ENCODE measurements at places on chromosomes 4 and X.

- no peak for DNase-seq
Observed at GRCh38 chrX:13091111-13091765, 46.8 kb upstream of the FAM9C start.

DNA sequence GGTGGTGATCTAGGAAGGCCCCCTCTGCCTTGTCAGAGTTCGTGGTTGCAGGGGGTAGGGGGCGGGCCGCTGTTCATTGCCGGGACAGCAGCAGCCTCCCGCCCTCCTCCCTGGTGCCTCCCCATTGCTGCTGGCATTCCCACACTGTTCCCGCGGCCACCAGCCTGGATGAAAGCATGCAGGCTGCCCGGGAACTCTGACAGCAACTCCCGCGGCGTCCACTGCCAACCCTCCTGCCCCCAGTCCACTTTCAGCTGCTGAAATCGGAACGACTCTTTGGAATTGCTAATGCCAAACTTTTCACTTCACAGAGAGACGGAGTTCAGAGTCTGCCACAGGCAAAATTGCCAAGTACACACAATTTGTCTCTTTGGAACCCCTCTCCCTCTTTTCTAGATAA, 121.9 kb downstream of the BEND2 start:
- DNase-seq, result no peak

GRCh38 chrX:154979629-154980028, 42.9 kb downstream of the F8 start:
- DNase-seq, result no peak

- no peak for DNase-seq
Observed at GRCh38 chrX:44010626-44011025, 37.4 kb upstream of the NDP start.

- DNase-seq, result no peak
Observed at GRCh38 chr4:158033416-158034120, 139.3 kb downstream of the GASK1B start.

GRCh38 chrX:10900585-10901289, 210.4 kb upstream of the HCCS start:
- DNase-seq, result no peak

DNA sequence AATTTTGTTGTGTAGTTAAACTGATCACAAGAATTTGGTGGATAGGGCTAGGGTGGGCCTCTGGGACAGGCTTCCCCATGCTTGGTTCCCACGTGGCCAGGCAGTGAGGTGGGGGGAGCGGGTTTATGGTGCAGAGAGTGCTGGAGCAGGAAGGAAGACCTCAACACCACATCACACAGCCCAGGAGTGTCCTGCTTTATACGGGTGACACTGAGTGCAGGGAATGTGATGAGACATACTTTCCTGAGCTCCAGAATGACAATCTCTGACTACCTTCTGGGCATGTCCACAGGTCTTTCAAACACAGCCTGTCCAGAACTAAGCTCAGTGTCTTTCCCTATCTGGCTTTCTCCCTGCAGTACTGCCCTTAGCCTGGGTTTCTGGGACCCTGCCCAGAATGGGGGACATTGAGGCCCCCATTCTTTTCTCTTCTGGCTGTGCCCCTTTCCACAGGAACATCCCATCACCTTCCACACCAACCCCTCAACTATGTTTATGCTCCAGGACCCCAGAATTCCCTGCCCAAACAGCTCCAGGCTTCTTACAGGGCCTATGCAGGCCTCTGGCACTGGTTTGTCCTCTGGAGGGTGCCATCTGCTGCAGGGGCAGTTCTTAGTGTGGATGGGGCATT, 36.5 kb upstream of the RASL11B start:
- no peak for DNase-seq

GRCh38 chr4:25092139-25092538, 61.4 kb upstream of the LGI2 start:
- DNase-seq, result no peak

DNA sequence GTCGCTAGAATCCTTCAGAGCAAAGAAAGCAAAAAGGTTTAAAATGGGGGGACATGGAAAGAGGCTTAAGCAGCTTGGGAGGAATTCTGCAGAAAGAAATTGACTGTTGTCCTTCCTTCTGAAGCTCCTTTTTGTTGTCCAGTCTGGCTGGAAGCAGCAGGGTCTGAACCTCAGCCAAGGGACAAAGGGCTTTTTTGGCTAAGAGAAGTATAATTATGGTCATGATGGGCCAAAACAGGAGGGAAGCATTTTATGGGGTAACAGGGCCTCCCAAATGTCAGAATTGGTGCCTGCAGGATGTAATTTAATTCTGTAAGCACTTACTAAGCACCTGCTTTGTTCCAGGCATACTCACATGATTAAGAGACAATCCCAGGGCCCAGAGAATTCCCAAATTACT, 74.2 kb upstream of the CPEB2 start:
- no peak for DNase-seq

DNA sequence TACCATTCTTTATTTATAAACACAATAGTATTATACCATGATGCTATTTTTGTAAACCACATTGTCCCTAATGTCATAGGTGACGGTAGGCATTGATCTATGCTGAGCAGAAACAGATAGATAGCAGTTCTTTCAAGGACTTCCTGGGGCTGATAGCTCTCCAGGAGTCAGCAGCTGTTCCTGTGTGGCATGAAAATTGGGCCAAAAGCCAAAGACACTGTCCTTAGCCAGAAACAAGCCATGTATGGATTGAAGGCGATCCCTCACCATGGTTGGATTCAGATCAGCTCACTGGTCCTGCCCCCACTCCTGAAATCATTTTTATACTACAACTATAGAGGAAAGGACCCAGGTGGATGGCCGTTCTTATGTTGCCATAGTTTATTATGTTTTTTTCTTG, 53.6 kb downstream of the DDX60 start:
- DNase-seq, result no peak

GRCh38 chr4:137531986-137532868, at the start of gene PCDH18:
Gene PCDH18 (minus strand): TSS chr4:137532494. CDS start chr4:137532088, 406 bp downstream.
- peak; percentile 4 for DNase-seq

DNA sequence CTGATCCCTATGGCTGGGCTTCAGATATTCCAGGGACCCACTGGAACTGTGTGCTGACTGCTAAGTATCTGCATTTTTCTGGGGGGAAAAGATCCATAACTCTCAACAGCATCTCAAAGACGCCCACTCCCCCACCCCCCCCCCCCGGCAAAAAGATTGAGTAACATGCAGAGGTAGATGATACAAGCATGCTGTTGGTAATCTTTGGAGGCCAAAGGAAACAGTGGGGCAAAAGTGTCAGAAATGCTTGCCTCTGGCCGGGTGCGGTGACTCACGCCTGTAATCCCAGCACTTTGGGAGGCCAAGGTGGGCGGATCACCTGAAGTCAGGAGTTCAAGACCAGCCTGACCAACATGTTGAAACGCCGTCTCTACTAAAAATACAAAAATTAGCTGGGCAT, 12.2 kb downstream of the XPNPEP2 start:
- no peak for DNase-seq

- no peak for DNase-seq
Observed at GRCh38 chrX:95703696-95704095, 980.9 kb upstream of the DIAPH2 start.

Measured in NCI-H2107 (cell line).